ENCODE measurements at places on chromosomes 6 and 20.

DNA sequence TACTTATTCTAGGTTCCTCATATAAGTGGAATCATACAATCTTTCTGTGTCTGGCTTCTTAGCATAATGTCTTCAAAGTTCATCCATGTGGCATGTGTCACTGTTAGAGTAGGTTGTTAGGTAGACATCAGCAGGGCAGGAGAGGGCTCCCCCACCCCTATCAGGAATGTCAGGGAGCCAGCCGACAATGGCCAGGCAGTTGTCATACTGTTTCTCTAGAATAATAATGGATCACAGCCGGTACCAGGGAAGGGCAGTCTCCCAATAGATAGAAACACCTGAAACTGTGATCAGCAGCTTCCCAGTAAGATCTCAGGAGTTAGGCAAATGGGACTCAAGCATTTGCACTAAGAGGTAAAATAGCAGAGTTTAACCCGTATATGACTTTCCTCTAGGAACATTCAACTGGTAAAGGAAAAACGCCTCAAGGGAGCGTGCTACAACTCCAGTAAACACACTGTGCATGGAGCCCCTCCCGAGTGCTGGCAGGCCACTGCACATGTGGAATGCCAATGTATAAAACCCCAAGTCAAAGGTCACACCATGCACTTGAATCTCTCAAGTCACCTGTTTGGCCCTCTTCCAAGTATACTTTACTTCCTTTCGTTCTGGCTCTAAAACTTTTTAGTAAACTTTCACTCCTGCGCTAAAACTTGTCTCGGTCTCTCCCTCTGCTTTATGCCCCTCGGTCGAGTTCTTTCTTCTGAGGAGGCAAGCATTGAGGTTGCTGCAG lies 29.8 kb upstream of the SIRT5 start:
- no peak for DNase-seq

- no peak for DNase-seq
Observed at GRCh38 chr6:116106146-116106545, 5.5 kb downstream of the NT5DC1 start.

- DNase-seq: no peak
Observed at GRCh38 chr20:49866051-49866450, 49.3 kb downstream of the SPATA2 start.

DNA sequence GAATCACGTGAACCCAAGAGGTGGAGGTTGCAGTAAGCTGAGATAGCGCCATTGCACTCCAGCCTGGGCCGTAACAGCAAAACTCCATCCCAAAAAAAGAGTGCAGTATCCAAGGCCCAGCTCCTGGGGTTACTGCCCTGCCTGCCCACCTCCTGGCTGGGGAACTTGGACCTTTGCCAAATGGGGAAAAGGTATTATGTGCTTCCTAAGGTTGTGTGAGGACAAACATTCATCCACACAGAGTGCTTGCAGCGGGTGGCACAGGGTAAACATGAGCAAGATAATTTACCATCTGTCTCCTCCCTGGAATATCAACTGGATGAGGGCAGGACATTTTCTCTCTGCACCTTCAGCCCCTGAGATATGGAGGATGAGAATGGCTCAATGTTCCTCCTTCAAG lies 94.9 kb upstream of the POPDC3 start:
- no peak for DNase-seq

GRCh38 chr6:119526561-119527230 lies 177.1 kb upstream of the MAN1A1 start:
- no peak for DNase-seq

DNA sequence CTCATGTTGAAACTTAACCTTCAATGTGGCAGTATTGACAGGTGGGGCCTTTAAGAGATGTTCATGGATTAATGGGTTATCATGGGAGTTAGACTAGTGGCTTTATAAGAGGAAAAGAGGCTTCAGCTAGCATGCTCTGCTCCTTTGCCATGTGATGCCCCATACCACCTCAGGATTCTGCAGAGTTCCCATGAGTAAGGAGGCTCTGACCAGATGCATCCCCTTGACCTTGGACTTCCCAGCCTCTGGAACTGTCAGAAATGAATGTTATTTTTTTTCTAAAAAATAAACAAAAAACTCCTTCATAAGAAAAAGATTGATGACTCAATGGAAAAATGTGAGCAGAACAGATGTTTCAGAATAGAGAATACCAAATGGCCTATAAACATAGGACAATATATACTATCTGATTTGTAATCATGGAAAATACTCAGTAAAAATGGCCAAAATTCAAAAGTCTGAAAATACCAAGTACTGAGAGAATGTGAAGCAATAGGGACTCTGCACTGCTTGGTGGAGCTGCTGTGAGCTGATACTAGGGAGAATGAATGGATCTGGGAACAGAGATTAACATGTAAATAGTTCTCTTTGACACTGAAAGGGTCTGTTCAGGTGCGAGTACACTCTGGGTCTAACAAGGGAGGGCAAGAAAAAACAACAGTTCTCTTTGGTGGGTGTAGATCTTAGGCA lies 7.4 kb upstream of the TRIM39 start:
- DNase-seq: no peak

- DNase-seq: no peak
Observed at GRCh38 chr20:16018881-16019280, 554.4 kb downstream of the KIF16B start.

DNA sequence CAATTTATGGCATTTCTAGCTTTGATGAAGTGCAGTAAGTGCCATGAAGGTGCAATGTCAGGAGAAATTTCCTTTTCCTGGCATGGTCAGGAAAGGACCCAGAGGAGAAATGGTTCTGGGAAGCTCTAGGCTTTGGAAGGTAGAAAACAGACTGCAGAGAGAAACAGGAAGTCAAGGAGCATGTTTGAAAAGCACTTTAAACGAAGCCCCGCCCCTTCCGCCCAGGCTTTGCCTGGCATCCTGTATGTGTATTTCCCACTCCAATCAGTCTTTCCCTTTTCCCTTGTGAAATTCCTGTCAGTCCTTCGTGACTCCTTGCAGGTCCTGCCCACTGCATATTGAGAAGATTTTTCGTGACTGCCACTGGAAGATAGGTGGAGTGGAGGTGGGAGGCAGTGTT lies 320.9 kb upstream of the SASH1 start:
- DNase-seq: no peak

DNA sequence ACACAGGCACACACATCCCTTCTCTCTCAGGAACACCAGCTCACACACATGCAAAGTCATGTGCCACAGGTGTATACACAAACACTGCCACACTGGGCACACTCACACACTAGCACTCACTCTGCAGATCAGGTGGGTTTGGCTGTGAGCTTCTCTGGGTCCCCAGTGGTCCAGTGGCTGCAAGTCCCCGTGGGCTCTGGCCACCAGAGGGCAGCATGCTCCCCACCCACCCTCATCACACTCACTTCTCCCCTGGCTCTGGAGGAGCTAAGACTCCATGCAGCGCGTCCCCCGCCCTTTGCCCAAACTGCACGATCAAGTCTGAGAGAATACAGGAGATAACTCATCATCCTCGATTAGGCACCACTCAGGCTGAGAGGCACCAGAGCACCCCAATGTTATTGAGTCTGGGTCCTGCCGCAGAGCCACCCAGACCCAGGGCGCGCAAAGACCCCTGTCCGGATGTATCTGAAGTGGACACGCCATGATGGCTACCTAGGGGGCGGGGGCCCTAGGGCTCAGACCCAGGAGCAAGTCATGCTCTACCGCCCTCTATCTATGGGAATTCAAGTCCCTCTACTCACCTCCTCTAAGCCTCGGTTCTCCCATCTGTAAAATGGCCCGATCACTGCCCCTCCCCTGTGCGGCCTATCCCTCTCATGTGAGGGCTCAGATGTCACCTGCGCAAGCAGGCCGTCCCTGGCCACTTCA lies 90.5 kb downstream of the GRM4 start:
- peak; percentile 20 for DNase-seq
